NCI-H1417 treated with DMSO at 0.1 percent for 48 hours (cell line): ENCODE measurements at places on chromosomes 5 and 9.

DNA sequence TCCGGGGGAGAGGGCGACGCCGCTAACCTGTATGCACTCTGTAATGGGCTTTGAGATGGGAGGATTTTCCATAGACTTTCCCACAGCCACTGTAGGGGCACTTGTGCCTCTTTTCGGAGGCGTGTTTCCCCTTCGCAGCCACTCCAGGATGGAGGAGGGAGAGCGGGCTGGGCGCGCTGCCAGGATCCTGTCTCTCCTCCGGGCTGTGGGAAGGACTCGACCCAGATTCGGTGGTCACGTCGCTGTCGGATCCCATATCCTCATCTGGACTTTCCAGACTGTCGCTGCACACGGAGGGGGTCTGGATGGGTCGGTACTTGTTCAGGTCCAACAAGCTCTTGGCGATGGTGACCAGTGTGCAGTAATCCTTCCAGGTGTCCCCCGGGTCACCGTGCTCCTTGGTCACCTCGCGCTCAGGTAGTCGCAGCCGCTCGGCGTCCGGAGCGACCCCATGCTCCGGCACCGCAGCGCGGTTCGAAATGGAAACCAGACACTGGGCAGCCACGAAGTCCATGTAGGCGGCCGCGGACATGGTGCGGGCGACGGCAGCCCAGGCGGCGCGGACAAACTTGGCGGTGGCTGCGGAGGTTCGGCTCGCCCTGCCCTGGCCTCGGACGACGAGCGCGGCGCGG lies 1.5 kb downstream of the KLF9 start:
- no peak for DNase-seq

DNA sequence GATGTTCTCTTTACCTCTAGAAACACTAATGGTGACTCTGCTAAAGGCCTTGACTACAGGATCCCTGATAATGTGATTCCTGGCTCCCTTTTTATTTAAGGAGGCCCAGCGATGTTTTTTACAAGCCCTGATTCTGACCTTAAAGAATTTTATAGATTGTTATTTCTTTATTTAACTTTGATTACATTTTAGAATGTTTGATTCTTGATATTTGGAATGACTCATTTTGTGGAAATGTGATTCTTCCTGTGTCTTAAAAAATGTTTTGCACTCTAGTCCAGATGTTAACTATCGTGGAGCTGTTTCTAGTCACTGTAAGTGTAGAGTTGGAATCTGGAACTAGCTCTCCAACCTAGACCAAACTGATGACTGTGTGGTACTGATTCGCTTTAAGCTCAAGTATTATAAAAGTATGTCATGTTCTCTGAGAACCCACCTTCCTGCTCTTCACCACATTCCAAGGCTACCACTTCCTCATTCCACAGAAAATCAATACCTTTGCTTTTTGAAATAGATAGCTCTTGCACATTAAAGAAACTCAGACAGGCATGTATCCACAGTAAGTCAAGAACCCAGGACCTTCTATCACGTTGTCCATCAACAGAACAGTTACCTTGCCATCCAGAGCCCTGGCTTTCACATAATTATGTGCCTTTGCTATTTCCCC lies 65.2 kb downstream of the JMY start:
- no peak for DNase-seq

DNA sequence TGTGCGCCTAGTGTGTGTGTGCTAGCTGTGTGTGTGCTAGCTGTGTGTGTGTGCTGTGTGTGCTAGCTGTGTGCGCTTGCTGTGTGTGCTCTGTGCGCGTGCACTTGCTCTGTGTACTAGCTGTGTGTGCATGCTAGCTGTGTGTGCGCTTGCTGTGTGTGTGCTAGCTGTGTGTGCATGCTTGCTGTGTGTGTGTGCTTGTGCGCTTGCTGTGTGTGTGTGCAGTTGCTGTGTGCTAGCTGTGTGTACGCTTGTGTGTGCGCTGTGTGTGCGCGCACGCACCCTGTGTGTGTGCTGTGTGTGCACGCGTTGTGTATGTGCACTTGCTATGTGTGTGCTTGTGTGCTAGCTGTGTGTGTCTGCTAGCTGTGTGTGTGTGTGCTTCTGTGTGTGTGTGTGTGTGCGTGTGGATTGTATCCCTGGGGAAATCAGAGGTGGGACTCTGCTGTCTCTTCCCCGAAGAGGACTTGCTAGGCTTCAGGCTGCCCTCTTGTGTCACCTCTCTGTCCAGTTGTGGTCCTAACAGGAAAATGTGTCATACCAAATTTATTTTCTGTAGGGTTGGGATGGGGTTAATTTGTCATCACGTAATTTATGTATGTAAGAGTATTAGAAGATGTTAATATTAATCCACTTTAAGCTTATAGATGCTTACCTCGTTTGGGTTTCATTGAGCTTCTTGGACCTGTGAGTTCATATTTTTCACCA lies 38.9 kb downstream of the TPPP start:
- no peak for DNase-seq

GRCh38 chr5:1793966-1794900 lies 5.4 kb downstream of the MRPL36 start:
- DNase-seq, result no peak

DNA sequence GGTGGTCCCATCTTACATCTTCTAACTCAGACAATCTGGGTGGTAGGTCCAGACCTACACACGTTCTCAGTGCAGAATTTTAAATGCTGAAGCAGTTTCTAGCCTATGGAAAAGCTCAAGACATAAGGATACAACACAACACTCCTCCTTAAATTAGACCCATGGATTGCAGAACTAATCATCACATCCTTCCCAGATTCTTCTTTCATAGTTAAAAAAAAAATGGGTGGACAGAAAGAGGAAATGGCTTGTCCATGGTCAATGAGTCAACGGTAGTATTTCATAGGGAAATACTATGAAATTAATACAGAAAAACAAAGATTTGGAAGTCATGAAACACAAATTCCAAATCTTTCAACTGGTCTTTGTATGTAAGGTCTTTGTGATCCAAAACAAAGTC lies 106.9 kb downstream of the PAPPA start:
- no peak for DNase-seq

DNA sequence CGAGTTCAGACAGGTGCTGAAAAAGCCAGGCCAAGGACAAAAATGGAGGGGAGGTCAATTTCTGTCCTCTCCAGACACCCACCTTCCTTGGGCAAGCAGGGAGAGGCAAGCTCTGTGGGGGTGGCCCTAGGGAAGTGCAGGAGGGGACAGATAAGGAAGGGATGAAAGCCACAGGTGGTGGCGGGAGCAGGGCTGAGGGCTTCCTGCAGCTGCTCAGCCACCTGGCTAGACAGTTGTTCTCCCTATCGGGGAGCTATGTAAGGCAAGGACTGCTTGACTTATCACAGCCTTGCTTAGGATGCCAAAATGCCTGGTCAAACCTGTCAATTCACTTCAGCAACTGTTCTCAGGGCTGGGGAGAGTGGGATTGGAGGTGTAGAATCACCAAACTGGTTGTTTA lies 266.1 kb downstream of the ZSWIM6 start:
- DNase-seq, result no peak

DNA sequence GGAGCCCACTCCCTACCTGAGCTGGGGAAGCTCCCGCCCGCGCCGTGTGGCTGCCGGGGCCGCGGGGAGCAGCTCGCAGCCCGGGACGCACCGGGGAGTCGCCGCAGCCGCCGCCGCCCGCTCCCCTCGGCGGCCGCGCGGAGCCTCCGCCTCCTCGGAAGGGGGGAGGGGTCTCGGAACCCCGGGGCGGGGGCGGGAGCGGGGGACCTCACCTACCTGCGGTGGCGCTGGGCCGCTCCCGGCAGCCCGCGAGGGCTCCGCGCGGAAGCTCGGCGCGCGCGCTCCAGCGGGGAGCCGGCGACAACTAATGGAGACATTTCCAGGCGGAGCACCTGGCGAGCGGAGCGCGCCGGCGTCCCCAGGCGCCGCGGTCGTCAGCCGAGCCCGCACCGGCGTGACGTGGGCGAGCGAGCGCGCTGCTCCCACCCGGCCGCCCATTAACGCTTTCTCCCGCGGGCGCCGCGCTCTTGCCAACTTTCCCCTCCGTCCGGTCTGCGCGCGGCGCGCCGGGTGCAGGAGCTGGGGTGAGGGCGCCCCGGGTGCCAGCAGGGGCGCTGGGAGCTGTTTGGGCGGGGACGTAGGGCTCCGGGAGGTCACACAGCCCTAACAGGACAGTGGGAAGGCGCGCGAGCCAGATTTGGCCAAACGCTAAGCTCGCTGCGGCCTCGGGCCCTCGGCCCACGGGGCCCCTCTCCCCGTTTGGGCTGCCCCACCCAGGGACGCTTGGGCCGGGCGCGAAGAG lies 4.3 kb upstream of the IRX4 start:
- DNase-seq, result no peak

DNA sequence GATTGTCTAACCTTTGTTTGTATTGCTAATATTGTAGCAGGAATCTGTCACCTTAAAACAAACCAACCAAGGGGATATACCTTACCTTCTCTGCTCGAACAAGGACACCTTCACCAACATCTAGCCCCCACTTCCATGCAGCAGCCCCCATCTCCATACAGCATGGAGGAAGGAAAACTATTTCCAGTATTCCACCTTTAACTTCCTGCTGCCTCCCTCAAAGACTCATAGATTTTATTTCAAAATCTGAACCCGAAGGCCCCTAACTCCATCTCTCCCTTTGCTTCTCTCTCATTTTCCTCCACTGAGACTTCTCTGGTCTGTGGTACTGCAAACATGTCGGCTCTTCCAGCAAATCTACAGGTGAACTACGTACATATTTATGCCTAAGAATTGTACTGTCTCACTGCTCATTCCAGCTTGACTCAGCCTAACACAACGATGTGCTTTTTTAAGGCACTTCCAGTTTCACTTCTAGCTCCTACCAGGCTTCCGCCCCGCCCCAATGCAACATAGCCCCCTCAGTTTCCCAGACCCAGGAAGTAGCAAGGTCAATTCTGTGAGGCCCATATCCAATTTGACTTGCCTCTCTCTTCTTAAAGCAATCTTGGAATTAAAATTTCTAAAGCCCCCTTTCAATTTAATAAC lies 70.7 kb upstream of the RNF38 start:
- DNase-seq, result no peak

- DNase-seq, result no peak
These were observed 32.0 kb downstream of the SLC46A2 start for GRCh38 chr9:112858625-112859147.

DNA sequence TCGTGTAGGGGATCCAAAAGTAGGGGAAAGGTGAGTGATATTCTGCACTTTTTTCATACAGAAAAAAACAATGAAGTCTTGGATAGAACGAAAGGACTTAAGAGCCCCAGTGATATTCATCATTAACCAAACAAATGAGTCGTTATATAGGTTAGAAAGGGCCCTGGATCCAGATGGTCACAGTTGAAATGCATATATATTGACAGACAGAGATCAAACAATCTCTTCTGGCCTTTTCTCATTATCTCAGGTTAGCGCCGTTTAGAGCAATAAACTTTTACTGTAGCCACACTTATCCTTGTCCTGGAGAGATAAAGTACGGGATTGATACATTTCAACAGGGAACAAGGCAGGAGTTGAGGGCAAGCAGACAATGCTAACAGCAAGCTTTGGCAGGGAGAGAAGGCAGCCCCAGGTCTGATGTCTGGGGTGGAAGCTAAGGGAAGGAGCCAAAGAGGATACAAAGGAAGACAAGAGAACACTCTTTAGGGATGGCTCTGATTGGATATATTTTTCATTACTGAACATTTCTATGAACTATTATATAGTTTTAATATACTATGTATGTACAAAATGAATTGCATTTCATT lies 77.0 kb downstream of the LIFR start:
- DNase-seq, result no peak

DNA sequence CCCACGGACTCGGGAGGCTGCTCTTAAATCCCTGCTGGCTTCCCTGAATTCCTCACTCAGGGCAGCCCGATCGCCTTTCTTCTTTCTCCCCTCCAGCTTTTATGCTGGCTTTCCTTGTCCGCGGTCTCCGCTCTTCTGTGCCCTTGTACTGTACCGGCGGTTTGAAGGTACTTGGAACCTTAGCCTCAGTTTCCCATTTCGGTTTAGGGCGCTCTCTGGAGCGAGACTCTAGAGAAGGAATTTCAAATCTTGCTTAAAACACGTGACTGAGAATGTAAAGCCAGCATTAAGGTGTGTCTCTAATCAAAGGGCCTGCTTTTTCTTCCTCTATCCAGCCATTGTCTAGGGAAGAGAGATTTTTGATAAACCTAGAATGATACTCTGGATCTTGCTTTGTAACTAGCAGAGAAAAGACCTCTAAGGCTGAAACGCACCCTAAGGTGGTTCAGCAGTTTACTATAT lies 650 bp downstream of the GPR107 start:
- no peak for DNase-seq

GRCh38 chr5:73096239-73096575 lies 24.2 kb upstream of the TMEM171 start:
- DNase-seq, result no peak

- no peak for DNase-seq
These were observed 391.4 kb downstream of the SH3GL2 start for GRCh38 chr9:17970277-17970676.

DNA sequence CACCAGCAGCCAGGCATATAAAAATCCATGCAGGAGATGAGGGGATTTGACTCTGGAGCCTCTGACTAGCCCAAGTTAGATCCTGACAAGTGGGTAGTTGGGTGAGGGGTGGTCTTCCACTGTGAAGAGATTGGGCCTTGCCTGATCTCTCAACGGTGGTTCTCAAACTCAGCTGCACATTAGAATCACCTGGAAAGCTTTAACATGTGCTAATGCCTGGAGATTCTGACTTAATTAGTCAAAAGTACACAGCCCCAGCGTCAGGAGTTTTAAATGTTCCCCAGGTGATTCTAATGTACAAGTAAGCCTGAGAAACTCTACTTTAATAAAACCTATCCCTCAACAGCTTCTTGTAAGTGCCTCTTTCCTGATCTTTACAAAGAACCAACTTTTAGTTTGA lies 57.5 kb downstream of the GCNT4 start:
- no peak for DNase-seq

DNA sequence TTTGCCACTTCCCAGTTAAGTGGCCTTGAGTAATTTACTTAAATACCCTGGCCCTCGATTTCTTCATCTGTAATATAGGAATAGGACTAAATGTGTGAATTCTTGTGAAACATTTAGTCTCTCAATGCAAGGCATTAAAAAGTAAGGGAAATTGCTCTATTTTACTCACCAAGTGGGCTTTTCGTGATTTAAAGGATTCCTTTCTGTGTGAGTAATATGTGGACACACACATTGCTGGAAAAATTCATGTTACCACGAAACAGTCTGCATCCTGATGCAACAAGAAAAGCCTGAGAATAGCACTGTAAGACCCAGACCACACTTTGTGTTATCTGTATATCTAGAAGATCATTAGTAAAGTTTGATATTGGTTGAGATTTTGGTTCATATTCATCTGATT lies 1243.0 kb upstream of the CDH9 start:
- no peak for DNase-seq
